MV-4-11 (cell line): ENCODE measurements at places on chromosomes 5 and 9.
A peak's percentile ranks its signal among the peaks of the same experiment; 100 is the strongest.

DNA sequence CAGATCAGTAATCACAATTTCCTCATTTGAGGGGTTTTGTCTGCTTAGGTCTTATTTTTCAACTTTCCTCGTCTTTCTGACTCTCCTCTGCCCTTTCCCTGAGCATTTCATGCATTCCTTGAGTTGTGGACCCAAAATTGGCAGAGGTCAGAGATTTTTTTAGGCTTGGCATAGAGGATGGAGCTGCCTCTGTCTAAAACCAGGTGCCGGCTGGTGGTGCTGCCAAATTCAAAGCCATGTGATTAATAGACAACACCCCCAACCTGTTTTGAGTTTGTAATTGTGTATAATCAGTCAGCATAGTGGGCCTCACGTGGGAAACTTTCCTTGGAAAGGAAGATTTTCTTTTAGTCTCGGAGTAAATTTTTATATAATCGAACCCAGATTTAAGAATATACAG lies 39.6 kb downstream of the TJP2 start:
- DNase-seq: no peak

DNA sequence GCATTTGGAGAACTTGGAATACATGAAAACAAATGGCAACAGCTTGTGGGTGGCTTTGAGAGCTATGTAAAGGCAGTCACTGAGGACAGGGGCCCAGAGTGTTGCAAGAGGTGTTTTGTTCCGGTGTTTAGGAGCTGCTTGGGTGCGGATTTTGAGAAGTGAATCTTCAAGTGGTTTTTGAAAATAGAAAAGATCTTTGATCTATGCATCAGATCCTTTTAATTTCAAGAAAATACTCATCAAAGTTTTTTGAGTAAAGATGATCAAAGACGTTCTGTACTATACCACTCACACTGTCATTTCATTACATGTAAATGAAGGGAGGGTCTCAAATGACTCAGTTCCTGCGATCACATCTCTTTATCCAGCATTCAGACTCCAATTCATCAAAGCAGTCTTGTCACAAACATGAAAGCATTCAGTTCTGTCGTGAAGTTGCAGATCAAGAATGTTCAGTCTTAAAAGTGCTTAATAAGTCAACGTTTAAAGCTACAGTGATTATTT lies 112.5 kb downstream of the WDR41 start:
- peak; percentile 82 for DNase-seq

- no peak for DNase-seq
These were observed 40.9 kb downstream of the NACC2 start for GRCh38 chr9:136054146-136054545.

- DNase-seq: peak; percentile 38
These were observed 497 bp downstream of the NSA2 start for GRCh38 chr5:74767579-74767913.

- DNase-seq: peak; percentile 36
These were observed 694 bp downstream of the RMI1 start for GRCh38 chr9:83981126-83981871.

DNA sequence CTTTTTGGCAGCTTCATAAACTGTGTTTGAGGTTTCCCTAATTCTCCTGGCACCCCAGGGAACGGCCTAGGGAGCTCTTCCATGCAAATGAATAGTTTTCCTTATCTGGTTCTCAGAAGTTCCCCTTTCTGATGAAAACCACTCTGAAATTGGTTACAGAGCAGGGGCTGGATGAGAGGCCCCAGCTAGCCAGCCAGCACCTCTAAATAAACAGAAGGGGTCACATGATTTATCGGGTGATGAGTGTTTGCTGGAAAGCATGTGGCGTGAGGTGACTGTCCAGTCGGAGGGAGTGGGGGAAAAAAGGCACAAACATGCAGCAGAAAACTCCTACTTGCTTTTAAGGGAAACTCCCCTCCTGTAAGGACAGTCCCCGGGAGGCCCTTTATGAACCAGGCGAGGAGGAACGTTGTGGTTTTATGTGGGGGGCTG lies 261.2 kb upstream of the ANKRD55 start:
- peak; percentile 64 for DNase-seq

DNA sequence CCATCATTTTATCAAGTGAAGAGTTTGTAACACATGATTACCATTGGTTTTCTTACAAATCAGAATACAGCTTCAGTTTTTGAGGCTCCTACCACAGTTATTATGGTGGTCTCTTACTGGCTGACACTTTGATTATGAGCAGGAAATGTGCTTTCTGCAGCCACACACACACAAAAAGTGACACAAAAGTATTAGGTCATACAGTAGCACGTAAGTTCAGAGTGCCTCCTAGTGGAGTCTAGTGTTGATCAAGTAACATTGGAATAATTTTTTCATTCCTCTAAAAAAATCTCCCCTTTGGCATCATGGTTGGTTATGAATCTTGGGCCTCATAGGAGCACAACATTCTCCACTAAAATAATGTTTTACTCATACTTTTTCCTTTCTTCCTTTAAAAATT lies 37.6 kb downstream of the PAM start:
- peak; percentile 57 for DNase-seq

DNA sequence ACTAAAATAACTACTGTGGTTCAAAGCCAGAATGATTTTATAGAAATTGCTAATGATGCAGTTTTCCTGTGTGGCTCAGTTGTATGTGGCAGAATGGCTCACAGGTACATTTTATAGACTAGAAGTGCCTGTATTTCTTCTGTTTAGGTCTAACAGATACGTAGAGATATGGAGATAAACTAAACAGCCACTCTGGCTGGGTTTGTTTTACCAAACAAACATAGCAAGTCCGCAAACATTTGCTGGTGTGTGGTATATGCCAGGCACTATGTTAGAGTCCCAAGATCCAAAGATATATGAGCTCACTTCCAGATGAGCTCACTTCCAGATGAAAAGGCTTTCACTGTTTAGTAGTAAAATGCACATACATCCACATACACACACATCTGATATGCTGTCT lies 24.4 kb downstream of the ADRB2 start:
- DNase-seq: no peak

DNA sequence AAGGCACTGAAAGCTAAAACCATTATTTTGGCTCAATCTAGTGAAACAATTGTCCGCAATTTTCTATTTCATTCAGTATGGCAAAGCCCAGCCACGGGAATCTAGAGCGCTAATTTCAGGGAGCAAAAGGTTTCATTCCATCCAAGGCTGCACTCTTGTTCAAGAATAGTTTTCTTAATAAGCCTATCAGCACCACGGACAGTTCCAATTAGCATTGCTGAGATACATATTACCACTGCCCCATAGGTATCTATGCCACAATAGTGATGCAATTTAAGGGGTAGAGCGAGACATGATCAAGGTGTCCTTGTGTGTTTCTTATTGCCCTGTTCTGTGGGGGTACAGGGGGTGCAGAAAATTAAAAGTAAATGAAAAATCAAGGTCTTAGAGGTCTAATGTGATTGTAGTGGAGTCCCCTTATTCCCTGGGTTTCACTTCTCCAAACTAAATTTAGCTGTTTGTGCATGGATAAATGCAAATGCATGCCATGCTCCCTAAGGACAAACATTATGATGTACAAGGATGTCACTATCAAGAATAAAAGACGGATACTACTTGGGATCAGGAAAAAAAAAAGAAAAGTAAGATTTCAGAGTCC lies 45.5 kb downstream of the SPOCK1 start:
- DNase-seq: peak; percentile 63

DNA sequence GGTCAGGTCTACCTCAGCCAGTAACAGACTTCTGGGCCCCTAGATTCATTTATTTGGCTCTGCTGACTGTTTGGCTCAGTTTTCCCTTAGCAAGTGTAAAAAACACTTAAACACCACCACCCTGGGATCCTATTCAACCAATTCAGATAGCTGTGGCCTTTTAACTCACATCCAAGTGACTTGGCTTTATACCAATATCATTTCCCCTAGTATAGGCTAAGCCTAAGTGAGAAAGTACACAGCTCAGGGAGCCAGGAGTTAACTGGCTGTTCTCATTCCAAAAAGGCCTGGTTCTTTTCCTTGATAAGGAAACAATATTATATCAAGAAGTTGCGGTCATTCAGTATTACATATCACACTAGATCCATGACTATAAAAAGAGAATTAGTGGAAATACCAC lies 163.5 kb downstream of the ARL15 start:
- no peak for DNase-seq

GRCh38 chr5:61420016-61420415 lies 88.0 kb downstream of the ZSWIM6 start:
- no peak for DNase-seq

- DNase-seq: no peak
These were observed 20.7 kb downstream of the MATR3 start for GRCh38 chr5:139314276-139314675.

- DNase-seq: no peak
These were observed 43.7 kb upstream of the RFX3 start for GRCh38 chr9:3569529-3569928.

DNA sequence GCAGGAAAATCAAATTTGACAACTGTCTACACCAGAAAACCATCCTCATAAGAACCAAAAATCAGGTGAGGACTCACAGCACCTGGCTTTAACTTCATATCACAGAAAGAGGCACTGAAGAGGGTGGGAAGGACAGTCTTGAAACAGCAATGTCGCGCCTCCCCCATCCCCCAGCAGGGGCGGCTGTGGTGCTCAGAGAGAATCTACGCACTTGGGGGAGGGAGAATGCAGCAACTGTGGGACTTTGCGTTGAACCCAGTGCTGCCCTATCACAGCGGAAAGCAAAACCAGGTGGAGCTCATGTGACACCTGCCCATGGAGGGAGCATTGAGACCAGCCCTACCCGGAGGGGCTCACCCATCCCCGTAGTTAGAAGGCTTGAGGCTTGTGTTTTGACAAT lies 191.8 kb downstream of the MSX2 start:
- DNase-seq: no peak

GRCh38 chr9:95085861-95086563 lies 231.5 kb downstream of the FANCC start:
- DNase-seq: no peak

DNA sequence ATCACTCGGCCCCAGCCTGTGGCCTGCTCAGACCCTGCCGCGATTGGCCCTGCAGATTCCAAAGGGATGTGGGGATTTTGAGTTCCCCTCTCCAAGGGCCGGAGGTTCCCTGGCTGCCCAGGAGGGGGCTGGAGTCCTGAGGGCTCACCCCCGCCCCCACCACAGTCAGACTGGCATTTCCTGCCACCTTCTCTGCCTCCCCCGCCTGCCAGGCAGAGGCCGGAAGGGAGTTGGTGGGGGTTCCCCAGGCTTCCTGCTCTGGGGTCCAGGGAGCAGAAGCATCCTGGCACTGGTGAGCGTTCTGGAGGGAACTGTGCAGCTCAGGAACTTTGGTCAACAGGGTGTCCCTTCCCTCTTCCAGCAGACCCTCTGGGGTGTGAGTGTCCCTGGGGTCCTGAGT lies 70.6 kb downstream of the RXRA start:
- no peak for DNase-seq

GRCh38 chr5:55913466-55914413 lies 62.6 kb downstream of the IL31RA start:
- no peak for DNase-seq

DNA sequence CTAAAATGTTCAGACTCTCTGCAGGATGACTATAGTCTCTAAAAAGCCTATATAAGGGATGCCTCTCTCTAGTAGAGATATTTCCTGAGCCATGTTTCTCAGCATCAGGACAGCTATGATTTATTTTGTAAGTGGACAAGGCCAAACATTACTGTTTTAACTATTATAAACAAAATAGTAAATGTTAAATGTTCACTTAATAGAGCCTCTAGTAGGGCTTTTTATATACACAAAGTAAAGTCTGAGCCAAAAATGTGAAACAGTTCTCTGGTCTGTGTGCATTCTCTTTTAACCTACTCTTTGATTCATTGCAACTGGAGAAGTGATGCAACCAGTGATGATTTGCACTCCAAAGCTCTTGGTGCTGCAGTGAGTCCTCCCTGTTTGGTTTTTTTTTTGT lies 220.5 kb downstream of the GDNF start:
- DNase-seq: no peak

DNA sequence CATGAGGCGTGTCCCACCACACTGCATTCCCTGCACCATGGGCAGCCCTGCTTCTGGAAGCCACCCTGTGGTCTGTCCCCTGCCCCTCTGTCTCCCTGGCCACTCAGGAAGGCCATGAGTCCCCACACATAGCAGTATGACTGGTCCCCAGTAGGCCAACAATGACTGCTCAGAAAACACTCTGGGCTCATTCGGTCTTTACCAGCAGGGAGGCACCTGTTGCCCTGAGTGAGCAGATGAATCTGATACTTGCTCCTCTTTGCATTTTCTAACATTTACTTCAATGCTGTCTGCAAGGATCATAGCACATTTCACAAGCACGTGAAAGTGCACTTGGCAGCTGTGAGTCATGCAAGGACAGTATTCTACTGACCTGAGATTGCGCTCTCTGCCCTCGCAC lies 365.4 kb upstream of the IRX1 start:
- no peak for DNase-seq

DNA sequence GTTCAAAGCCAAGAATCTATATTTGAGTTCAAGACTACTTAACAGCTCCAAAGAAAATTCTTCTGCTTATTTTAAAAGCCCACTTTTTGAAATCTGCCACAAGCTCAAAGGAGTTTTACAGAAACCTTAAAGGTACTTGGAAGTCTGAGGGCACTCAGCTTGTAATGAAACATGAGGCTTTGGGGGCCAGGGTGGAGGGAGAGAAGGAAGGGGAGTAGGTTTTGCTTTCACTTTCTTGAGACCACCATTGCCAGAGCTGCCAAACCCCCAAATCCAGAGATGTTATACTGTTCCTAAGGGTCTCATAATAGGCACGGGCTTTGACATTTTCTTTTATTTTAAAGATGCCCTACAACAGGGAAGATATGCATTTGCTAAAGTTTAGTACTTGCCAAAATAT lies 42.6 kb upstream of the TNFAIP8 start:
- no peak for DNase-seq

DNA sequence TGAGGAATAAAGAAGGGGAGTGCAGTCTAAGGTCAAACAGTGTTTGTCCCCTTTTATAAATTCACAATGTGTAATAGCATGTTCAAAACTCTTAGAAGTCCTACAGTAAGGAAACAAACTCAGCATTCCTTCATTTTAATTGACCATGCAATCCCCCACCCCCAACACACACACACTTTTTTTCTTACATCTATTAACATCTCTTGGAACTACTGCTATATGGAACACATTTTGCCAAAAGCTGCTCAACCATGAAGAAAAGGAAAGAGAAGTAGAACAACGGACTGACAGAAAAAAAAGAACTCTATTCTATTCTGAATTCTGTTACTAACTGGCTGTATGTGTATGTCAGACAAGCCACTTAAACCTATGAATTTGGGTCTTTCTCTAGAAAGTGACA lies 2.8 kb upstream of the CTNNAL1 start:
- no peak for DNase-seq

- DNase-seq: peak; percentile 28
These were observed 1.3 kb upstream of the TBC1D2 start for GRCh38 chr9:98256756-98257155.
